Activated CD4-positive, alpha-beta T cell treated with anti-CD3 and anti-CD28 coated beads, Interleukin-2, amount 50 U/mL, for 48 hours (primary cell): ENCODE measurements at places on chromosomes 16 and 17.

- DNase-seq: peak; percentile 82
Measured at GRCh38 chr17:40340880-40341807, 23.4 kb downstream of the GJD3 start.

- no peak for DNase-seq
Measured at GRCh38 chr17:80673152-80673920, 128.7 kb downstream of the RPTOR start.

DNA sequence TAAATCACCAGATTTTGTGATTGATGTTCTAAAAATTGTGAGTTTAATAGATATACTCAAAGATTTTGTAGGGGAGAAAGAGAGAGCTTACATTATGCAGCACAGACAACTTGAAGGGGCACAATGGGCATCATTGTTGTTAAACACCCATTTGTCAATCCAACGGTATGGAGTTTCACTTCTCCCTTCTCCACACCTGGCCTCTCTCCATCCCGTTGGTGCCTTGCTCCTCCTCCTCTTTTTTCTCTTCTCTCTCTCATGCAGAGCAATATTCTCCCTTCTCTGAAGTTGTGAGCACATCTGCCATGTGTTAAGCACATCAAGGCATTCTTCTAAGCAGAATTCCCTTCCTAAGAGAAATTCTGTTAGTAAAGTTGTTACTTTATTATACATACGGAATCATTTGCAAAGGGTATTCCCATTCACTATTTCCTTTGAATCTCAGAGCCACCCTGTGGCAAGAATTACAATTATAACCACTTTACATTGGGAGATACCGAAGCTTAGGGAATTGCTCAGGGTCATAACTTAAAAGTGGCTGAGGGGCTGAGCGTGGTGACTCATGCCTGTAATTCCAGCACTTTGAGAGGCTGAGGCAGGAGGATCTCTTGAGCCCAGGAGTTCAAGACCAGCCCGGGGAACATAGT is 40.5 kb upstream of the SKAP1 start:
- no peak for DNase-seq

GRCh38 chr17:80879723-80880647 is 111.7 kb upstream of the CHMP6 start:
- peak; percentile 46 for DNase-seq

DNA sequence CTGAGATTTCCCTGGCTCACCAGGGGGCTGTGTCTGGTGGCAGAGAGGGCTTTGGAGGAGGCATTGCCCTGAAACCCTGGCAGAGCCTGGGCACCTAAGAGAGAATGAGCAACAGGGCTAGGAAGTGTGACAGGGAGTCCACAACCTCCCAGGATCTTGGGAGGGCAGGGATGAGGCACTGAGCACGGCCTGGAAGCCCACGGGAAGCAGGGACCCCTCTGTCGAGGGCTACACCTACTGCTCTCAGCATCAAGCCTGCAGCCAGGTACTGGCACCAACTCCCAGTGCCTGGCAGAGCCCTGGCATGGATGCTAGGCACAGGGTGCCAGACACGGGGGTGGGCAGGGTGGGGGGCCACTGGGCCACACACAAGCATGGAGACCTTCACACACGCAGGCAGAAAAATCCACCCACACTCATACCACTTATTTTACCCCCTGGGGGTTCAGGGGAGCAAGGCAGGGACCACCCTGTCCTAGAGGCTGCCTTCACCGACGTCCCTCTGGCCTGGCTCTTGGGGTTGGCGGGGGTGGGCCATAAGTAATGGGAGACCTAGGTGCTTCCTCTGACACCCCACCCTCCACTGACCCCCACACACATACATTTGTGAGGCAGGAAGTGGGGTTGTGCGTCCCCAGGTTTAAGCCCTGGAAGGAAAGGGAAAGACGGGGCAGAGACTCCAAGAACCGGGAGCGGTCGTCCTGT is 970 bp upstream of the HSD11B2 start:
- no peak for DNase-seq
